ENCODE measurements at places on chromosomes 12 and 14.

GRCh38 chr14:103619057-103619456, 10.0 kb upstream of the KLC1 start:
- no peak for DNase-seq

- no peak for DNase-seq
Measured at GRCh38 chr12:109723311-109723881, 9.8 kb downstream of the FAM222A start.

- no peak for DNase-seq
Measured at GRCh38 chr14:96926001-96926400, 128.8 kb downstream of the VRK1 start.

- DNase-seq = peak; percentile 69
Measured at GRCh38 chr14:52313903-52314594, at the start of gene PTGER2. Gene PTGER2, plus strand, starts transcription at chr14:52314312. Its CDS starts 237 bp downstream, at chr14:52314549.

- no peak for DNase-seq
Measured at GRCh38 chr14:60757567-60758002, 23.0 kb downstream of the MNAT1 start.

DNA sequence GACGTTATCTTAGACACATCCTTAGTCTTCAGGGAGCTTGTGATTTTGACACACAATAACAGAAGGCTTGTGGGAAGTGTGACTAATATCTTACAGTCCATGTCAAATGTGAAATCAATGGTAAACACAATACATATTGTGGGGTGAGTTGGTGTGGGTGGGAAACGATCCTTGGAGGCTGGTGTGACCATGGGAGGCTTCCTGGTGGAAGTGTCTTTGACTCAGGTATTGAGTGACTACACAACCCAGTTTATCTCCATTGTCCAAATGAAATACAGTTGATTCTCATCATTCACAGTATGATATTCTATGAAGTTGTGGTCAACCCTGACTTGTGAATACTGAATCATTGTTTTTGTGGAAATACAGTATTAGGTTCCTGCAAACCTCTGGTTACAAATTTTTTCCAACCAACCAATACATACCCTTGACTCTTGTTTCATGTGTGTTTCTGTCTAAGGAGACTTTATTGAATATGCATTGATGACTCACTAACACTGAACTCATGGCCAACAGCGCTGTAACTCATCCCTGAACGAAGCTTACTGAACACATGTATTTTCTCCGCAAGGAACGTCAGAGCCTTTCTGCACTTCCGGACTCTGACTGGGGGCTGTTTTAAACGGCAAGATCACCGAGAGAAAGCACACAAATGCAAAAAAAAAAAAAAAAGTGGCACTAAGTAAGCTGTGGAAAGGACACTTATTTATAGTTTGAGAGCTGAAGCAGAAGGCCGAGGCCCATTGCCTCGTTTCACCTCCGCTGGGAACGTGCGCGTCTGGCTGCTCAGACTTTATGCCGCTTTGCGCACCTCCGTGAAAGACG, 59.0 kb downstream of the CLMN start:
- no peak for DNase-seq

GRCh38 chr14:51681411-51681810, 29.7 kb downstream of the FRMD6 start:
- DNase-seq = no peak

DNA sequence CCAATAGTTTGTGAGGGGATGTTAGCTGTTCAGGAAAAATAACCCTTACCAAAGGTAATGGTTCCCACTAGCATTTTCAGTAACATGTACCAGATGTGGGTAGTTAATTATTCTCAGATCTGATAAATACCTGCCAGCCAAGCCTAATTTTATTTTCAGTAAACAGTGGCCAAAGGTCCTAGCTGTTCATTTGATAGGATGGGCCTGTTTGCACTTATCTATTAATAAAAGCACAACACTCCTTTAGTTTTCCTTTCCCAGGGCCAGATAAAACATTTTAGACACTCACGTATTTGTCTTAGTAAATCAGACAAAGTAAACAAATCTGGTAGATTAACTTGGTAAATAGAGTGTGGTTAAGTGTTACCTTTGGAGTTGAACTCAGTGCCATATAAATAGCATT, 345.1 kb downstream of the RAD51B start:
- DNase-seq = no peak

DNA sequence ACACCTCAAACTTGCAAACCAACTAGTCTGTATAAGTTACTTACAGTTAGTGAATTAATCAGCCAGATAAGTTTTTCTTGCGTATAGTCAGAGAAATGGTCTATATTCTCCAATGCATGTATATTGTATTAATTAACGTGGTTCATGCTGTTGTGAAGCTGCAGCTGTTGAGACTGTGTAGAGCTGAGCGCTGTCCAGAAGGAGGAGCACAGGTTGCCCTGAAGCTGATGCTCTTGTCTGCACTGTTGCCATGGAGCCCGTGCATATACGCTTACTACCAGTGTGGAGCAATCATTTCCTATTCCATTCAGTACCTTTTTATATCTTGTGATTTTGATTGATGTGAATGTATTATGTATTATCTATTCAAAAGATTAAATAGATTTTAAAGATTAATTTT, 74.3 kb upstream of the ARID2 start:
- DNase-seq = peak; percentile 20

DNA sequence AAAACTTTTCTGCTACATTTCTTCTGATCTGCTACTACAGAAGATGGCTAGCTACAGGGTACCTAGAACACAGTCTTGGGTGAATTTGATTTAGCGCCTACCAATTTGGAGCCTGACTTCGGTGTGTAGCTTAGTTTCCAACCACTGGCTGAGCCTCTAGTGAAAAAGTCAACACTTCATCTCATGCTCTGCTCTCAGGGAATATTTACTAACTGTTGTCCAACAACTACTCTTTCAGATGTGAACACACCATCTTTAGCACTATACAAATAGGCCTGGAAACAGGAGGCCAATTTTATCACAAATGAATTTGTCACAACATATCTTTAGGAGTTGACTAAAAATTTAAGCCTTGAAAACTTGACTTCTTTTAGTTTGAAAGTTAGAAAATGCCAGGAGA, 167.9 kb downstream of the NELL2 start:
- no peak for DNase-seq

GRCh38 chr12:119942386-119942785, 46.6 kb upstream of the BICDL1 start:
- no peak for DNase-seq

- DNase-seq = no peak
Measured at GRCh38 chr14:85572011-85572410, 42.1 kb downstream of the FLRT2 start.

DNA sequence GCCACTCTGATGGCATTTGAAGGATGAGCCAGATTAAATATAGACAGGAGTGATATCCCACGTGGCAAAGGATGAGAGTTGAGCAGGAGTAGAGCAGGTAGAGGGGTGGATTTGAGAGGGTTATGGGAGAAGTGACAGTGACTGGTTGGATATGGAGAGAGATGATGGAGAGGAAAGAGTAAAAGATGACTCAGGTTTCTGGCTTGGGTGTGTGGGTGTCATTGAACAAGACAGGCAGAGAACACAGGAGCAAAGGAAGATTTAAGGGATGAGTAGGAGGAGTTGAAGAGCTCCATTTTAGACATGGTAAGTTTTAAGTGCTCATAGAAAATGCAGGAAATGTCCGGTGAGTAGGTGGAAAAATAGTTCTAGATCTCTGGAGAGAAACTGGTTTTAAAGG, 136.9 kb downstream of the EGLN3 start:
- no peak for DNase-seq

DNA sequence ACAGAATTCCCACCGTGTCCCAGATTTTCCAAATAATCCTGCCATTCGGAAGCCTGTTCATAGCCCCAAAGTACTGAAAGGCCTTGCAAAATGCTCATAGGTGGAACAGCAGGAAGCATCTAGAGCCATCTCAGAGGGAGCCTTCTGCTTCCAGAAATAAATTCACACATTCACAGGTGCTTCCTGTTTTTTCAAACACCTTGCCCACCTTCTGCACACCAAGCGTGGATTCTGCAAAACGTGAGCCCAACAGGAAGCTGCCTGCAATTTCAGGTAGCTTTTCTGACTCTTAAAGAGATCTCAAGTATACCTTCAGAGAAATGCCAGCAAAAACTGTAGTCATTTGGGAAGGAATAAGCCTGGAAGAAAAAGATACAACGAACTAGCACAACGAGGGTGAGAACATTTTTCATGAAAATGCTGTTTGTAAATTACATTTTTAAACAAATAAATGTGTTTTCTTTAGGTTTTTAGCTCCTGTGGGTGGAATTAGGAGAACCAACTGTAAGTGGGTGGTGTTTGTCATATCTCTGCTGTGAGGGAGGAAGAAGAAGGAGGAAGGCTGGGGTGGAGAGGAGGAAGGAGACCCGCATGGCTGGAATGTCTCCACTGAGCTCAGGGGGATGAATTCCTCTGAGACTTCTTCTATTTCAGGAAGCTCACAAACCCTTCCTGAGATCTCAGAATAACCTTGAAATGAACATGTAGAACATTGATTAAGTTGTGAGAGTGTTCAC, at the start of gene IFNG-AS1:
Gene IFNG-AS1 (plus strand): TSS at position 264 of the 737 bp plus-strand sequence.
- DNase-seq = no peak

DNA sequence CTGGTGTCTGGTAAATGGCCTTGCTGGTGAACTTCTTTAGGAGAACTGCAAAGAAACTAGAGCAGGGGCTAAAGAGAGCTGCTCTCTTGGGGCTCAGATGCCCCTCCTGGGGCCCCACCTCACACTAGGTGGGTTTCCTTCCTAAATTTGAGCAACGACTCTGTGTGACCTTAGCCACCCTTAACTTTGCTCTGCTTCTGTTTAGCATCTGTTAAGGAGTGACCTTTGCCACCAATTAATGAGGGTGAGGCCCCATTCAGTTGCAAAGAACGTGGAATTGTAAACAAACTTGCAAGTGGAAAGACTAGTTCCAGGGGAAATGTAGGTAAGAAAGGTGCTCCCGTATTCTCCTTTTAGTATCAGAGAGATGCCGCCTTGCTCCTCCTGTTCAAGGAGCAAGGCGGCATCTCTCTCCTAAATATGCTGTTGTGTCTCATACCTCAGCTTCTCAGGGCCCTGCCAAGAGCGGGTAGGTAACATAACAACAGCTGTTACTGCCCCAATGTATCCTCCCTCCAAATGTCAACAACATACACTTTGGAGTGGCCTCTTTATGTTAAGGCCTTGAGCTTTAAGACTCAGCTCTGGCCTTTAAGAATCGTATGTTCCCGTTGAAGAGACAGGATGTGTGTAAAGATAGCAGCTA, 77.6 kb upstream of the FUT8 start:
- no peak for DNase-seq

DNA sequence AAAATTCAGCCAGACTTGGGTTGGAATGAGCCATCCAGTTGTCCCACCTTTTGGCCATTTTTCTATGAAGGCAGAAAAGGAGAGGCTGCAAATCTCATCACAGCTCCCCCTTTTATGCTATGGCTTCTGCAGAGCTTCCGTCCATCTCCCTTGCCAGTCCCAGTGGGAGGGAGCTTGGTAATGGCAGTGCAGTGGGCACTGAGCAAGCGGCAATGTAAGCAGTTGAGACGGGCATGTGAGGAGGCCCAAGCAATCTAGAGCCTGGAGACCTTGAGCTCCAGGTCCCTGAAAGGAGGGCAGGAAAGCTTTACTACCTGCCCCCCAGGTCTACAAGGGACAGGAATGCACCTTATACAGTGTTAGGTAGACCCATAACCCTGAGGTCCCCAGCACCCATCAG, 73.1 kb downstream of the CRACR2A start:
- no peak for DNase-seq

- DNase-seq = no peak
Measured at GRCh38 chr14:59275668-59276067, 87.2 kb downstream of the DAAM1 start.

GRCh38 chr14:45201905-45202304, 51.1 kb downstream of the MIS18BP1 start:
- DNase-seq = no peak

DNA sequence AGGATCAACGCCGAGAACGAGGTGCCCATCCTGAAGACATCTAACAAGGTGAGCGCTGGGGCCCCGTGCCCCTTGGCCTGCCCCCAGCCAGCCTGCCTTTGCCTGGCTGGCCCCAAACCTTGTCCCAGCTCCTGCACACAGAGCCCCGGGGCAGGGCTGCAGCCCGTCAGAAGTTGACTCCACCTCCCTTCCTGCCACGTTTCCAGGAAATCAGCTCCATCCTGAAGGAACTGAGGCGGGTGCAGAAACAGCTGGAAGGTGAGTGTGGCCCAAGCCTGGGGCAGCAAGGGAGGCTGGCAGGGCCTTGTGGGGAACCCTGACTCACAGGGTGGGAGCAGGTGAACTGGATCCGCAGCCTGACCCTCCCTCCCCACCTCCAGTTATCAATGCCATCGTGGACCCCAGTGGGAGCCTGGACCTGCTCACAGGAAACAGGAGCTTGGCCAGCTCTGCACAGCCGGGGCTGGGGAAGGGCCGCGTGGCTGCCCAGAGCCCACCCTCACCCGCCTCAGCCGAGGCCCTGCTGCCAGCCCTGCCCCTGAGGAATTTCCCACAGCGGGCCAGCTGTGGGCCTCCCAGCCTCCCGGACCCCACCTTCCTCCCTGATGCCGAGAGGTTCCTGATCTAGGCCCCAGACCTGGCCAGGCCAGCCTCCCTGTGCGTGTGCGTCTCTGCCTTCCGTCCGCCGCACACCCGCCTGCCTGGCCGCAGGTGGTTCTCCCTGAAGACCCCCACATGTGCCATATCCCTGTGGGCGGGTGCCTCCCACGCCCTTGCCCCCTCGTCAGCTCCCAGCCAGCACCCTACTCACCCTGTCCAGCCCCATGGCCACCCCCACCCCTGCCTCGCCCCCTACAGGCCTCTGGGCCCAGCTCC, 29.5 kb downstream of the CEP170B start:
- DNase-seq = no peak

DNA sequence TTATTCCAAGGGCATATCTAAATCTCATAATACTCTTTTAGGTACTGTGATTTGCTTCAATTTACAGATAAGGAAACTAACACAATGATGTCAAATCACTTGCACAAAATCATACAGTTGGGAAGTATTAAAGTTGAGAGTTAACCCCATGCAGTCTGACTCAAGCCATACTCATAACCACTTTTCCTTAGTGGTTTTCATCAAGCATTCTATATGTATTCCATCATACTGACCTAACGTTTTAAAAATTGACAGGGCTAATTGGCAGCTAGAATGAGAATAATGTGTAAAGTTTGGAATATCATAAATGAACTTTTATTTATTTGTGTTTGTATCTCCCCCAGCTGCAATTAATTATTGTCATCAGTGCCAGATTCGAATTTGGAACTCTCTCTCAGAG, 20.9 kb downstream of the PUS7L start:
- DNase-seq = no peak

- DNase-seq = no peak
Measured at GRCh38 chr14:95520346-95520745, 3.9 kb upstream of the SYNE3 start.

DNA sequence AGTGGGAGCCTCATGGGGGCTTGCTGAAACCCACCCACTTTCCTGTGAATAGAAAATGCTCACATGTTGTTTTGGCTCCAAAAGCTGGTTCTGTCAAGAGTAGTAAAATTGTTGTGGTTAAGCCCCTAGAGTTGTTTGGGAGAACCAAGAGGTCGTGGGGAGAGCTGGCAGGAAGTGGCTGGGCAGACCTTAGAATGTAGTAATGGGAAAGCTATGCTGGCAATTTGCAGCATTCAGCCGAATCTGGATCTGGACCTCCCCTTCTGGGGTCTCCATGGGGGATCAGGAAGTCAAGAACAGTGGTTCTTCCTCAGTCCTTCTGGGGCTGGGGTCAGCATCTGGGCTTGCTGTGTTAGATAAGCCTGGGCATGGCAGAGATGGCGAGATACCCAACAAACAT, 150.6 kb upstream of the TBX3 start:
- DNase-seq = no peak

GRCh38 chr14:64218344-64219240, 75.6 kb downstream of the ESR2 start:
- no peak for DNase-seq

Measured in stimulated activated CD8-positive, alpha-beta memory T cell treated with anti-CD3 and anti-CD28 coated beads, Interleukin-15, amount 100 ng/mL, for 4 hours (primary cell).